Cerebellar cortex (tissue), 1 donor: ENCODE measurements at places on chromosomes 16 and 17.

DNA sequence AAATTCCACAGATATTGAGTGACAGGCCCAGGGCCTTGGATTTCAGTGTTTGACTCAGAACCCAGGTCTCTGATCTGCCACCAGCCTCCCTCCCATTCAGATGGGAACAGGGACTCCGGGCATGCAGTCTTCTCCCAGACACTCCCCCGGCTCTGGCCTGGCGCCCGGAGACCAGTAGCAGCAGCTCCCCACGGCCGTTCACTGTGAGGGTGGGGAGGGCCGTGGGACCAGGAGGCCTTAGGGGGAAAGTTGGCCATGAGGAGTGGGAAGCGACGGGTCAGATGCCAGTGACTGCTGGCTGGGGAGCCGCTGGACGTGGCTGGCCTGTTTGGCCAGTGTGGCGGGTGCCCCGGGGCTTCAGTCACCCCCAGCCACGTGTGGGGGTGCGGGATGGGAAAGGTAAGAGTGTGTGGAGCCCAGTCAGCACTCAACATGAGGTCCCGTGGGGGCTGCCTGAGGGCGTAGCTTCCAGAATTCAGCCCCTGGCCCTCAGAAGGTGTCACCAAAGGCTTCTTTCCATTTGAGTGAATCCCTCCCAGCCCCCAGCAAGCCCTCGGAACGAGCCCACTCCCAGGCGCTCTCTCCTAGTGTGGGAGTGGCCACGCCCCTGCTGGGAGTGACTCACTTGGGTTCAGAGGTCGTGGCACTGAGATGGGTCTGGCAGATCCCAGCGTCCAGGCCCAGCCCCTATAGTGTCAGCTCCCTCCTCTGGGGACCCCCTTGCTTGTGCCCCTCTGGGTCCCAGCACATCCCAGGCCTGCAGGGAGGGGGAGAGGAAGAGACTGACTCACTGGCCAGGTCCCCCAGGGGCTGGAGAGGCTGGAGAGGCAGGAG lies 309.4 kb downstream of the SEC14L1 start:
- DNase-seq, result peak; percentile 82

DNA sequence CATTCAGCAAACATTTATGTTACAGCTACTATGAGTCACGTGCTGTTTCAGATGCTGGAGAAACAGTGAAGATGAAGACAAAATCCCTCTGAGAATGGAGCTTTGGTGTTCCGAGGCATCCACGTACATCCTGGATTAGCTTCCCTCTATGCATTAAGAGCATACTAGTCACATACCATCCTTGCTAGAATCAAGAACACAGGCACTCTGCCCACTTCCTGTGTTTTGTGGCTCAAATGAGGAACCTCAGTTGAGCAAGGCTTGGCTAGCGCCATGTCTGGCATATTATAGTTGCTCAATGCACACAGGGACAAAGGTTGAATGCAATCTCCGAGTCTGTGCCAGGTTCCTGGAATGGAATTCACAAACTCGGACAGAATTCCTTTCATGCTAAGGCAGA lies 297.5 kb downstream of the XYLT1 start:
- no peak for DNase-seq

DNA sequence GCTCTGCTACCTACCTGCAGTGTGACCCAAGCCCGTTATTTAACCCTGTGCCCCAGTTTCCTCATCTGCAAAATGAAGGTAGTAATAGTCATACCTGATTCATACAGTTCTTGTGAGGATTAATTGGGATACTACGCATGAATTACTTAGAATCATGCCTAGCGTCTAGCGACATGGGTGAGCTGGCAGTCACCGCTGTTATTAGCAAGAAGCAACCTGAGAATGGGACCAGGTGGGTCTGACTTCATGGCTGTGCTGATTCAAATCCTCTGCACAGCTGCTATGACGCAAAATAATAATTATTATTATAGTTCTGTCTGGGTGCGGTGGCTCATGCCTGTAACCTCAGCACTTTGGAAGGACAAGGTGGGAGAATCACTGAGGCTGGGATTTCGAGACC lies 7.9 kb downstream of the SOCS1 start:
- DNase-seq, result no peak

- DNase-seq, result peak; percentile 15
Observed at GRCh38 chr17:81648013-81648706, 8.2 kb downstream of the PDE6G start.

- no peak for DNase-seq
Observed at GRCh38 chr17:4840893-4841242, 7.7 kb downstream of the MINK1 start.

DNA sequence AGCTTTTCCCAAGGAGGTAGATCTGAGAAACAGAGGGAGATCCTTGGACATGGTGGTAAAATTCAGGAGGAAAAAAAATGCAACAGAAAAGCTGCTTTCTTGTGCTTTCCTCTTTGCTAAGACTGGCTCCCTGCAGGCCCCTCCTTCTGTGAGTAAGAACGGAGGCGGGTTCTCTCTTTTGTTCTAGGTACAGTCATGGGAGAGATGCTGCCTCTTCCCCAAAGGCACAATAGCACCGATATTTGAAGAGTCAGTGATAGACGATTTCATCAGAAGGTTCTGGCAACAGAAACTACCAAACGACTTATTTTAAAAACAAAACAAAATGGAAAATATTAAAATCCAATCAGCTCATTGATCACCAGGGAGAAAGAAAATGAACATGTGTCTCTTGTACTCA lies 32.6 kb upstream of the KIFC3 start:
- no peak for DNase-seq

- peak; percentile 82 for DNase-seq
Observed at GRCh38 chr17:48074322-48075081, 26.3 kb downstream of the NFE2L1 start.

DNA sequence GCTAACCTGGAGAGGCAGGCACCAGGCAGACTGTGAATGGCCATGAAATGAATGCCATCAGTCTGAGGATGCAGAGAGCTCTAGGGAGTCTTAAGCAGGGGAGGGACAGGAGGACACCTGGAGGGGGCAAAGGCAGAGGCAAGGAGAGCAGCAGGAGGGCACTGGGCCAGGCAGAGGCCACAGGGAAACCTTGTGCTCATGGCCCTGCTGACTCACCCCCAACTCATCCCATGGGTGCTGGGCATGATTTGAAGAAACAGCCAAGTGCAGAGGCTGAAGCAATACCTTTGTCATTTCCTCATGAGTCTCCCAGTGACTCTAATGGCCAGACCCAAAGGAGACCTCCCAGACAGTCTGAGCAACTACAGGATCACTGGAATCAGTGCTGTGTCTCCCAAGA lies 141.4 kb downstream of the TMEM132E start:
- DNase-seq, result no peak

DNA sequence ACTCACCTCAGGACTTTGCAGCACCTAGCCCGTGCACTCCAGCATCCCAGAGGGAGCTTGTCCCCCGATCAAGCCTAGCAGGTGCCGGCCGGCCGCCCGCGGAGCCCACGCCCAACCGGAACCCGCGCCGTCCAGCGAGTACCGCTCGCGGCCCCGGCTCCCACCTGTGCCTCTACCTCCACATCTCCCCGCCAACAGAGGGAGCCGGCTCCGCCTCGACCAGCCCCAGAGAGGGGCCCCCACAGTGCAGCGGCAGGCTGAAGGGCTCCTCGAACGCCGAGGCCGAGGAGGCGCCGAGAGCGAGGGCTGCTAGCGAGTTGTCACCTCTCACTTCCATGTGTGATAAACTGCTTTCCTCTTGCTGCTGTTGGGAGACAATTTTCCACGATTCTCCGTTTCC lies 41.1 kb upstream of the DHRS7B start:
- DNase-seq, result no peak

- peak; percentile 57 for DNase-seq
Observed at GRCh38 chr16:87043231-87044031, 273.8 kb downstream of the C16orf95 start.

GRCh38 chr17:27244491-27245223 lies 49.3 kb upstream of the WSB1 start:
- no peak for DNase-seq

DNA sequence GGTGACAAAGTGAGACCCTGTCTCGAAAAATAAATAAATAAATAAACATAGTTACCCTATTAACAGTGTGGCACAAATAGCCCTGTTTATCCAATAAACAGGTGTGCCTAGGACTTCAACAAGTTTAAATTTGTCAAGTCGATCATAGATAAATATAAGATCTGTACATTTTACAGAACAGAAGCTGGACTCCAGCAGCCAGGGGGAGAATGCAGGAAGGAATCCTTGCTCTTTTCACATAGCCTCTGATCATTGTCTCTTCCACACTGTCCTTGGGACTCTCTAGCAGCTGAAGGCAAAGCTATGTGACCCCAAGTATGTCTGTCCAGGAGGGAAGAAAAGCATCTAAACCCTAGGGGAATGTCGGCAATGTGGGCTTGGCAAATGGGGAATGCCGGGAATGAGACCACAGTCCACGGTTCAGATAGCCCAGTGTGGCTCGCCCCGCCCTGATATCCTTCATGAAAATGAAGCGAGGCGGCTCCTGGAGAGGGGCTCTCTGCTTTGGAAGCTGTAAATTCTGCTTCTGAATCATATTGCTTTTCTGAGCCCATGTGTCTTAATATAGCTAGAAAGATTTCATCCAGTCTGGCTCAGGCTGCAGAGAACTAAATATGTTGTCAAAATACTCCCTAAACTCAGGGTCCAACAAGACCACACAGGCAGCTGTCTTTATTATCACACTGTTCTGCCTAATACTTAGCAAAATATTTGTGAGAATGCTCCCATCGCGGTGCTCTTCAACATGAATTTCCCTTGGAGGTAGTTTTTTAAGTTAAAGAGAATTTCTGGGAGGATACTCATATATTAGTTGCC lies 24.9 kb upstream of the GRB2 start:
- peak; percentile 75 for DNase-seq

DNA sequence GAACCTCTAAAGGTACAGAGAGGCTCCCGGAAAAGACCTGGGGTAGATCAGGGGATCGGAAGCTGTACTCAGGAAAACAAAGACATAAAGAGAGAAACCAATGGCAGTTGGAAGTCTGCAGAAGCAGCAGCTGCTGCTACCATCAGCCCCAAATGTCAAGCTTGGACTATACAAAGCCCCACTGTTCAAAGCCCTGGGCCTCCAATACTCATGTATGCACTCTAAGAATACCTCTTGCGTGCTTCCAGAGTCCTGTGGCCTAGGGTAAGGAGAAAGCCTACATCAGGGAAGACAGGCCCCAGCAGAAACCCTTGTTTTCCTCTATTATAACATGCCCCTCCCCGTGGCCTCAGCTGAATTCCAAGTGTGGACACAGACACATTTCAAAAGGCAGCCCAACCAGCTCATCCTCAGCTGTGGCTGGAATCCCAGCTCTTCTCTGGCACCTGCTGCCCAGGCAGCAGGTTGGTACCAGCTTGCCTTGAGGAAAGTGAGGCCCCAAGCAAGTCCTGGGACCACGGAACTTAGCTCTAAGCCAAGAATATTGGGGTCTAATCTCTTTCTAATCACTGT lies 19.3 kb upstream of the MTMR4 start:
- peak; percentile 54 for DNase-seq

GRCh38 chr16:11669380-11670146 lies 1.3 kb downstream of the SNN start:
- DNase-seq, result no peak

- DNase-seq, result no peak
Observed at GRCh38 chr17:61221181-61221580, 178.5 kb upstream of the TBX2 start.
